ENCODE measurements at places on chromosomes 7 and 10.

- no peak for DNase-seq
These were observed 4.2 kb upstream of the RPEL1 start for GRCh38 chr10:103241262-103242011.

- DNase-seq = no peak
These were observed 79.6 kb downstream of the NEURL1 start for GRCh38 chr10:103573205-103573487.

DNA sequence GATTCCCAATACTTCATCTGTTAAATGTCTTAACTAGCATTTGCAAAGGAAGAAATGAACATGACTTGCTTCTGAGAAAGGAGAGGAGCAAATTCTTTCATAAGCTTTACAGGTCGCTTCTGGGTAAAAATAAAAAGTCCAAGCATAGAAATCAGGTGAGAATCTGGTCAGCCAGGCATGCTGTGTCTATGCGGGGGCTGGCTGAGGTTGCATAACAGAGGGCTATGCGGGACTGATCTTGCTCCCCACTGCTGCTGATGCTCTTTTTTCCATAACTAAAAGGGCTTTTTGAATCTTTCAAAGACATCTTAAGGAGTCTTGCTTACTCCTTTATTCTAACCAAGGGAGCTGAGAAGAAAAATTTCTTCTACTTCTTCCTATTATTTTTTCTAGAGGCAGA, 92.7 kb upstream of the FGFR2 start:
- no peak for DNase-seq

GRCh38 chr10:52032681-52033629, 281.1 kb upstream of the DKK1 start:
- DNase-seq = no peak
